ENCODE measurements at places on chromosomes 4 and X. TPM values are rescaled to one million over a fixed set of nuclear protein-coding genes. Genes with fewer than 3 reads are reported as not detected.

GRCh38 chr4:158033416-158034120 lies 139.3 kb downstream of the GASK1B start:
- no peak for DNase-seq

GRCh38 chr4:60897415-60897814 lies 302.7 kb upstream of the ADGRL3 start:
- DNase-seq, result no peak

DNA sequence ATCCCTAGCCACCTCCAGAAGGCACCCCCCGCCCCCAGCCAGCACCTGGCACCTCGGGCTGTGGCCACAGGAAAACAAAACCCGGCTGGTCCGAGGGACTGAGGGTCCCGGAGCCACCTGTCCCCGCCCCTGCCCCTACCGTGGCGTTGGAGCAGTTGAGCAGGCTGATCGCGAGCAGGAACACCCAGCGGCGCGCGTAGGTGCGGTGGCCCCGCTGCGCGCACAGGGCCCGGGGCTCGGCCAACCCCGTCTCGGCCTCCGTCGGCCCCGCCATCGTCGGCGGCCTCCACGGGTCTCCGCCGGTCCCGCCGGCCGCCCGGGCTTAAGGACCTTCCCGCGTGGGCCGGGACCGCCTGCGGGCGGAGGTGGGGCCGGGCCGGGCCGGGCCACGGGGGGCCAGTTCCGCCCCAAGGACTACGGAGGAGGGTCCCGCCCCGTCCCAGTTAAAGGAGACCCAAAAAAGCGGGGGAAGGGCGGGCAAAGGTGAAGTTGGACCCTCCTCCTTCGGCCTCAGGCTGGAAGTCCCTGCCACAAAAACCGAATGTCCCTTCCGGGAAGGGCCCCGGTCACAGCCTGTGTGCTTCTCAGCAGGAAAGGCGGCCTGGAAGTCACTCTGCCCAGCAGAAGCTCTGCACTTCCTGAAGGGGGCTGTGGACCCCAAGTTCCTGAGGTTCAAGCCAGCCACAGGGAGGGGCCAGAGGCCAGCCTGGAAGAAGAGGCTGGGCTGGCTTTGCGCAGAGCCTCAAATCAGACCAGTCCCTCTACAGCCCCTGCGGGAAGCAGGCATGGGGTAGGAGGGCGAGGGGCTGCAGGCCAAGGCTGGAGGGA lies at the start of gene SLC49A3:
TSS of gene SLC49A3 (minus strand) at position 298 of the 828 bp plus-strand sequence. CDS start at position 274, 24 bp downstream.
- no peak for DNase-seq

- no peak for DNase-seq
Observed at GRCh38 chr4:145563293-145563985, 55.7 kb upstream of the MMAA start.

DNA sequence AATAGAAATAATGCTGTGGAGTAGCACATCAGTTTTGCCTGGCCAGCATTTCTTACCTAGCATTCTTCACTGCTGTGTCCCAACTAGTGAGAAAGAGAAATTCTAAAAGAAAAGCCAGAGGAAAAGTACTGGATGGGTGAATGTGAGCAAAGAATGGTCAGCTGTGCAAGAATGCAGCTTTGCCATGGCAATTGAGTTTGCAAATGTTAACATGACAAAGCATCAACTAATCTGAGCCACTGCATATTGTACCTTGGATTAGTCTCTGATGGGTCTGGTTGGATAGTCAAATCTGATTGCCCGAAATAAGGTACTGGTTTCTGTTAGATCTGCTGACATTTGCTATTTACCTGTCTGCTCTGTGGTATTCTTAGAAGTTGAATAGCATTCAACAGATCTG lies 38.7 kb downstream of the ADD1 start:
- DNase-seq, result no peak

CLRN2 gene
- not detected for total RNA-seq

MID1 gene
- total RNA-seq, result 49.3 TPM

NWD2 gene
- not detected for total RNA-seq
